ENCODE measurements at places on chromosomes 7 and 10. TPM values are rescaled to one million over a fixed set of nuclear protein-coding genes. Genes with fewer than 3 reads are reported as not detected.

DNA sequence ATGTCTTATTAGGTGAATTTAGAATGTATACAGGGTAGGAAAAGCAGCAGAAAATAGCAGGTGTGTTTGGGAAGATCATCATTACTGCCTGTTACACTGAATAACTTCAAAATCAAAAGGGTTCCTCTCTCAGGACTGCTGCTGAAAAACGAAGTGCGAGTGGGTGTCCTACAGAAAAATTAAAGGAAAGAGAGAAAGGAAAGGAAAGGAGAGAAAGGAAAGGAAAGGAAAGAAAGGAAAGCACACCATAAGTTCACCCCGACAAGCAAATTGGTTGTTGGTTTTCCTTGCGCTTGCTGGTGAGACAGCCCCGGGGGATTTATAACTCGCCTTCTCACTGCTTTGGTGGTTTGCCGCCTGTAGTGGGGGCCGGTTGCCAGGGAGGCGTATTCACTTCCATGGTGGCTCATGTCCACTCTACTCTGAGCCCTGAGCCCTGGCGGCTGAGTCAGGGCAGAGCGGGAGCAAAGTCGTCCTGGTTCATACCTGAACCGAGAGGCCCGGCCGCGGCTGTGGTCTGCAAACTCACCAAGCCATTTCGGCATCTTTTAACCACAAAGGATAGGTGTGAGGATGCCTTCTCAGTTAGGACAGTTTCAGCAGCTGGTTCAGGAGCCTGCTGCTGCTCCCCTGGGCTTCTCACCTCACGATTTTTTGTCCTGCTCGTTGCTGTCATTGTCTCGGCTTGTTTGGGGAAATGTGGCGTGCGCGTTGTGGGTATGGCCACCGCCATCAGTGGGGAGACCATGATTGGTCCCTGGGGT, 26.1 kb downstream of the INPP5A start:
- DNase-seq = no peak

Gene KAZALD1
- 42.3 TPM for total RNA-seq

DNA sequence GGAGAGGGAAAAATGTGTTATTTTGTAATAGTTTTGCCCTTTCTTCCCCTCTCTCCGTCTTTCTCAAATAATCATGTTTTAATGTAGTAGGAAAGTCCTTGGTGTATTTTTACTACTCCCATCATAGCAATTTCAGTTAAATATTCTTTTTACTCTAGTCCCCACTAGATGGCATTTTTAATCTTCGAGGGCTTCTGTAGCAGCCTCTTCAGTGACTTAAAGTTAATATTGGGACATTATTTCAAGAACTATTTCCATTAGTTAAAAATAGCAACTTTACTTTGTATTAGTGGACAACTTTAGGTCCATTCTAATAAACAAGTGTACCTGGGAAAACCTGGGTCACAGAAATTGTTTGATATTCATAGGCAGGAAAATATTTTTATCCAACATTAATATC, 23.0 kb downstream of the EDRF1 start:
- no peak for DNase-seq

GRCh38 chr7:153383781-153384180, 624.2 kb downstream of the ACTR3B start:
- DNase-seq = no peak

- DNase-seq = no peak
Measured at GRCh38 chr10:130924138-130924819, 387.2 kb downstream of the TCERG1L start.

- peak; percentile 99 for DNase-seq
Measured at GRCh38 chr7:23474094-23474828, 4.0 kb upstream of the IGF2BP3 start.

Gene ZNF853
- 12.3 TPM for total RNA-seq

Gene MNX1
- 36.5 TPM for total RNA-seq

Gene ACTR3C
- total RNA-seq = 9.2 TPM

Measured in Caco-2 (cell line).